ENCODE measurements at places on chromosomes 7 and 10. TPM values are rescaled to one million over a fixed set of nuclear protein-coding genes. Genes with fewer than 3 reads are reported as not detected.
A peak's percentile ranks its signal among the peaks of the same experiment; 100 is the strongest.

The CRYGN gene
- total RNA-seq, result not detected

DNA sequence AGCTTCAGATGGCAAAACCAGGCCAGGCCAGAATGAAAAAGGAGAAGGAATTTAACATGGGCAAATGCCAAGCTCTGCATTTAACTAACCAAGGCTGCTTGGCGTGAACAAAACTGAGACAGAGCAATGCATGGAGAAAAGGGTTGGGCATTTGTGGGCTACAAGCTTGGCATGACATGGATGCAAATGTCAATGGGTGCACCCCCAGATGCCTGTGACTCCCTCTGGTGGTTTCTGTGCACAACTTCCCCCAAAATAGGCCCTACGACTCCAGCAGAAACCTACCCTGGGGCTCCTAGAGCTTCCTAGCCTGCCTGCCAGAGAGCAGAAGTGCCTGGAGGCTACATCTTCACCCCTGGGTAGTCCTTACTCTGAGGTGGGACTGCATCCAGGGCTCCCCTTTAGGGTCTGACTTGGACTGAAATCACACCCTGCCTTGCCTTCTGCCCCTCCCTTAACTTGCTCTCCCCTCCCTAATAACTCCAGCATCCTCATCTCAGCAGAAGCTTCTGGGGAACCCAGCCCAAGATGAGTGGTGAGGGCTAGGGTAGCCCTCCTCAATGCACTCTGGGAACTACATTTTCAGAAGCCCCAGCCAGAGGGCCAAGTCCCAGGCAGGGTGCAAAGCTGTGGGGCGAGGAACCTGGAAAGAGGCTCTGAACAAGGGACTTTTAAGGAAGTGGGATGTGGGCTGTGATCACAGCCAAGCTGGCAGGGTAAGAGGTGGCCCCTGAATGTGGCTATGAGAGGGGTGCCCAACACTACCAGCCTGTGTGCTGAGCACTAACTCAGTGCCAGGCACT lies 11.3 kb downstream of the GPRIN2 start:
- H3K4me1 ChIP-seq, result no peaks in the 10 kb centered on the region
- no peak overlapping the region for H3K27ac ChIP-seq
- no peak for DNase-seq
- no peak overlapping the region for H3K4me3 ChIP-seq
- H3K36me3 ChIP-seq, result no peaks in the 10 kb centered on the region

GRCh38 chr7:46486256-46487206 lies 565.5 kb upstream of the IGFBP3 start:
- H3K27ac ChIP-seq, result no peak overlapping the region
- no peaks in the 10 kb centered on the region for H3K27me3 ChIP-seq
- H3K4me3 ChIP-seq, result no peak overlapping the region
- H3K4me1 ChIP-seq, result peaks cover 3% of the 10 kb centered on the region
- H3K36me3 ChIP-seq, result no peaks in the 10 kb centered on the region

DNA sequence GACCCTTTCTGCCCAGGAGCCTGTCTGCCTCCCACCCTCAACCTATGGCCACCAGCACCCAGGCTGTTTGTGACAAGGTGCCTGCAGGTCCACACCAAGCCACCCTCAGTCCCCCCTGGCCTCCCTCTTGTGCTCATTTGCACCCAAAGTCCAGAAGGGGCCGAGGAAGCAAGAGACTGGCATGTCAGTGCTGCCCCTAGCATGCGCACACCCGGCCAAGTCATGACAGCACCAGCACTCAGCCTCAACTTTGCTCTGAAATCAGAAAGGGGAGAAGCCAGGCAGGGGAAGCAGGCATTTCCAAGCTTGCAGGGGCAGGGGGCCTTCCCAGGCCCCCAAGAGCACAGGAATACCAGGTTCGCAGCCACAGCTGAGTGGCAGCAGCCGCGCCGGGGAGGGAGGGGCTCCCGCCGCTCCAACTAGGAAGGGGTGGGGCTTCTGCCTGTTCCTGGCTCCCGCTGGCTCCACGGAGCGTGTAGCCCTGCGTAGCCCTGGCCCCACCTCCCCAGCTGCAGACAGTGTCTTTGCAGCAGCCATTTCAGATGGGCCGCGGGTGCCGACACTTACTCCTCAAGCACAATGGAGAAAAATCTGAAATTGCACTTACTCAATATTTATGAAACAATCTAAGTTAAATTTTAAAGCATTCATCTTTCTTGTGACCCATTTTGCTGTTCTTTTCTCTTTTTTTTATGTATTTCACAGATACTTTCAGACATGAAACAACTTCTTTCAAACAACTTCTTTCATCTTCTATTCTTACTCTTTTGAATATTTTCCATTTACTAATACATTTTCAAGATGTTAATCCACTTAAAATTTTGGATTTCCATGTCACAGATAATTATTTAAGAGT lies 54.9 kb upstream of the ABCB5 start:
- H3K4me3 ChIP-seq, result no peak overlapping the region
- peaks cover 24% of the 10 kb centered on the region for H3K4me1 ChIP-seq
- H3K27me3 ChIP-seq, result no peaks in the 10 kb centered on the region
- peak overlapping the region; percentile 100 for H3K27ac ChIP-seq
- no peak for DNase-seq

- no peak overlapping the region for H3K4me3 ChIP-seq
- DNase-seq, result no peak
- H3K36me3 ChIP-seq, result no peaks in the 10 kb centered on the region
- H3K27me3 ChIP-seq, result peaks cover 16% of the 10 kb centered on the region
- H3K4me1 ChIP-seq, result no peaks in the 10 kb centered on the region
- no peak overlapping the region for H3K27ac ChIP-seq
These were observed 35.1 kb upstream of the MTPN start for GRCh38 chr7:136012238-136012637.

DNA sequence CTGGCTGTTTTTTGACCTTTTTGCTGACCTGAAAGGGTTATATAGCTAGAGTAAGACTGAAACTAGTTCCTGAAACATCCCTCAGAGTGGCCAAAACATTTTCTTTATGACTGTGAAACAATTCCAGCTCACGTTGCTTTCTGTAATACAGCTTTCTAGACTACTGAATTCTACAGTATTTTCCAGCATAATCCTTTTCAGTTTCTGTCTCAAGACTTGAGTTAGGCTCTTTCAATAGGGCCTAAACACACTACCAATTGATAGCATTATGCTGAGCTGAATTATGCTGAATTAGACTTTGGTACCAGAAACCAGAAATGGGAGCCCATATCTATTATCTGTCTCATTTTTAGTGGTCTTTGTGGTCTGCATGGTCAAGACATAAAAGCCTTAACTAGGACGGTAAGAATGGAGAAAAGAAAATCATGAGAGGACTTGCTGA lies 72.6 kb downstream of the EPDR1 start:
- DNase-seq, result no peak
- H3K4me3 ChIP-seq, result no peak overlapping the region
- H3K27ac ChIP-seq, result no peak overlapping the region
- H3K36me3 ChIP-seq, result no peaks in the 10 kb centered on the region
- H3K4me1 ChIP-seq, result no peaks in the 10 kb centered on the region

All from endothelial cell of umbilical vein (primary cell).